ENCODE measurements at places on chromosomes 2 and 18.

- peaks cover 3% of the 10 kb centered on the region for H3K4me1 ChIP-seq
- no peaks in the 10 kb centered on the region for H3K36me3 ChIP-seq
- no peak overlapping the region for H3K4me3 ChIP-seq
- no peaks in the 10 kb centered on the region for H3K27me3 ChIP-seq
- no peak overlapping the region for H3K27ac ChIP-seq
- peak; percentile 49 for DNase-seq
These were observed 41.8 kb downstream of the KCTD18 start for GRCh38 chr2:200467806-200468681.

DNA sequence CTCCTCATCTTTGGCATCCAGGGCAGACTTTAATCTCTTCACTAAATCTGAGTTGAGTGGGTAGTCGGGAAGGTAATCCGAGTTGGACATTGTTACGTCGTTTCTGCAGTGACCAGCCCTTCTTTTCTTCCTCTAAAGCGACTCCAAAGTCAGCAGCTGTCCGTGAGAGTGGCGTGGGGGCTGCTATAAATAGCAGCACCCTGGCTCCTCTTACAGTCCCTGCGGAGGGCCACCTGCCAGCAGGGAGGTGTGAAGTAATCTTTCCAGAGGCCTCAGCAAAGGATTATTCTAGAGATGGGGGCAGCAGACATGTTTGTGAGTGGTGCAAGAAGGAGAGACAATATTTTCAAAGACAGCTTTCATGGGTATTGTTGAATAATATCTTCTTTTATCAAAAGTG is at the start of gene ASB18:
Gene ASB18, minus strand, starts transcription at position 151 of the 400 bp plus-strand sequence. Its CDS starts 61 bp downstream, at position 90.
- DNase-seq: no peak
- no peaks in the 10 kb centered on the region for H3K27me3 ChIP-seq
- H3K4me1 ChIP-seq: no peaks in the 10 kb centered on the region
- no peaks in the 10 kb centered on the region for H3K36me3 ChIP-seq
- no peak within 1 kb of the TSS for H3K27ac ChIP-seq

DNA sequence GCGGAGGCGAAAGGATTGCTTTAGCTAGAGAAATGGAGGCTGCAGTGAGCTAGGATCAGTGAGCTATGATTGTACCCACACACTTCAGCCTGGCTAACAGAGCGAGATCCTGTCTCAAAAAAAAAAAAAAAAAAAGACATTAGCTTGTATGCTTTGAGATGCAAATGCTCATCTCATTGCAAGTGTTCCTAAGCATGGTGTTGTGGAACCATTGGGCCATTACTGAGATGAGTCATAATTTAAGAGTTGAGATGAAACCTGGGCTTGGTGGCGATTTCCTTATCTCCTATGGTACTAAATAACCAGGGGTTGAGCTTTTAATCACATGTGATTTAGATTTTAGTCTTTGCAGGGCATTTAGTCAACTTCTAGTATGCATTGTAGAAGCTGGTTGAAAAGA is 2.2 kb downstream of the PLEKHA3 start:
- H3K27ac ChIP-seq: no peak overlapping the region
- H3K36me3 ChIP-seq: no peaks in the 10 kb centered on the region
- H3K27me3 ChIP-seq: no peaks in the 10 kb centered on the region
- no peaks in the 10 kb centered on the region for H3K4me1 ChIP-seq
- no peak for DNase-seq

DNA sequence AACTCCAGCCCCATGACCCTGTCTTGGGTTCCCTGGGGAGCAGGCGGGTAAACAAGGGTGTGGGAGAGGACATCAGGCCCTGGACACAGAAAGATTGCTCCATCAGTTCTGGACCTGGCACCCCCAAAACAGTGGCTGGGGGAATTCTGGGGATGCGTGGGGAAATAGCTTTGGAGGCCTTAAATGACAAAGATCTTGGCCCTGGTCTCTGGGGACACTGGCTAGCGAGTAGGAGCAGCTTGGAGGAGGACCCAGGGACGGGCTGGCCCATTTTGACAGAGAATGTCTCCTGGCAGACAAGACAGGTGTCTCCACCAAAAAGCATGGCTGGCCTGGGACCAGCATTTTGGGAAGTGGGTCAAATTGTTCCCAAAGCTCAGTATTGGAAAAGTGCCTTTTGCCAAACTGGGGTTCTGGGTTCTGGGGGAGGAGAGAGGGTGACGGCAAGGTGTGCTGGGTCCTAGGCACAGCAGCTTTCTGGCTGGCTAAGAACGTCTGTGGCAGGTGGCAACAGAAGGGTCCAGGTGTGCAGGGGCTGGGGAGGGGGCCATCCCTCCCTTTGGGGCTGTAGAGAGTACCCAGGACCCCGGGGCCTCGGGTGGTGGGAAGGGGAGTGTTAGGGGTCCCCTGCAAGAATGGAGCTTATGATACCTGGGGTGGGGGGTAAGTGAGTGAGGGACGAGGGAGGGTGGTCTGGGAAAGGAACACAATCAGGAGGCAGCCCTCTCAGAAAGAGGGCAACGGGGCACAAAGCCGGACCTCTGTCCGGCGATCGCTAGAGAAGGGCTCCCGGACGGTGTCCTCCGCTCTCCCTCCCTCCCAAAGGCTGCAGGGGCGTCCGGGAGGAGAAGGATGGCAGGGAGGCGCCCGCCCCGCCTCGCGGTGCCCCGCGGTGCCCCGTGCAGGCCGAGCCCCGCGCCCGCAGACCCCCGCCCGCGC is 556 bp downstream of the CYRIA start:
- H3K4me3 ChIP-seq: peak overlapping the region; percentile 51
- no peaks in the 10 kb centered on the region for H3K27me3 ChIP-seq
- H3K36me3 ChIP-seq: no peaks in the 10 kb centered on the region
- no peak for DNase-seq

DNA sequence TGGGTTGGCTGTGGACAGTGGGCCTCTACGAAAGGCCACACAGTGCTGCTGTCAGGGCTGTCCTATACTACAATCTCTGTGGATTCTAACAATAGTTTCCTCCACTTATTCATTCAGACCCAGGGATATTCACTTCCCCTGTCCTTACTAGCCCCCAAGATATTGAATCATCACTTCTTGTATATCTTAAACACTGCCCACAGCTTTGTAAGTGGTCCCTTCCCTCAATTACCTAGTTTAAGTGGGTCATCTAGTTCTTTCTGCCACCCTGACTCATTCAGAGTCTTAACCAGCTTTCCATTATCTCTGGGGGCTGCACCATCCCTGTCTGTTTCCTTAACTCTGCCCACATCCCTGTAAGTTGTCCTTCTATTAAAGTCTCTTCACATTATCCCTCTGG is 69.2 kb downstream of the CD28 start:
- H3K4me1 ChIP-seq: no peaks in the 10 kb centered on the region
- H3K36me3 ChIP-seq: no peaks in the 10 kb centered on the region
- H3K27ac ChIP-seq: no peak overlapping the region
- DNase-seq: no peak
- H3K4me3 ChIP-seq: no peak overlapping the region
- no peaks in the 10 kb centered on the region for H3K27me3 ChIP-seq

DNA sequence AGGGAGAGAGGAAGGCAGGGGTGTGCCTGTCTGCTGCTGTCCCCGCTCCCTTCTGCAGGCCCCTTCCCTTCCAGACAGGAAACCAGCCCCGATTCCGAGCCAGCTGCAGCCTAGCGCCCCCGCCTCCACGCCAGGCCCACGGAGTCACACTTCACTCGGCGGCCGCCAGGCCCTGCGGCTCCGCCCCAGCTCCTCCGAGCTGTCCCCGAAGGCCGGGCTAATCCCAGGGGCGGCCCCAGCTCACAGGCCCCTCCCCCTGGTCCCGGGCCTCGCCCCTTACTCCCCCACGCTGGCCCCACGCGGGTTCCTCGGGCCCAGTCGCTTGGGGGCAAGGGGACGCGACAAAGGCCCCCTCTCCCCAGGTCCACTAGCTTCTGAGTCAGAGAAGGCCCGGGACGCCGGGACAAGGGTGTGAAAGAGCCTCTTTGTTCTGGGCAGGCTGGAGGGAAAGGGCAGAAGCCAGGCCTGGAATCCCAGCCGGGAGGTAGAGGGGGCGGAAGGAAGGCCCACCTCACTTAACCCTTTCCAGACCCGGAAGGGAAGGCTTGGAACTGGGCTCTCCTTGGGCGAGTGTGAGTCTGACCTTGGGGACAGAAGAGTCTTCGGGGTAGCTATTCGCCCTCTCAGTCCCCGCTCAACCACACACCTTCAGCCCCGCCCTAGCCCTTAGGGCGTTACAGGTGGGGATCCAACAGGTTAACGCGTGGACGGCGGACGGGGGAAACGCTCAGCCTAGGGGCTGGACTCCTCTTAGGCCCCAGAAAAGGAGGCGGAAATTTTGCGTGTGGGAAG is 1.2 kb downstream of the RTKN start:
- peak overlapping the region; percentile 85 for H3K4me3 ChIP-seq
- H3K27ac ChIP-seq: peak overlapping the region; percentile 92

- H3K27me3 ChIP-seq: no peaks in the 10 kb centered on the region
- no peaks in the 10 kb centered on the region for H3K4me1 ChIP-seq
- no peak for DNase-seq
- H3K4me3 ChIP-seq: no peak overlapping the region
- H3K36me3 ChIP-seq: no peaks in the 10 kb centered on the region
- H3K27ac ChIP-seq: no peak overlapping the region
These were observed 23.7 kb upstream of the ACKR3 start for GRCh38 chr2:236545814-236546480.

GRCh38 chr2:127535918-127536317 is 435 bp downstream of the MYO7B start:
- H3K4me3 ChIP-seq: peak overlapping the region; percentile 67
- H3K27me3 ChIP-seq: no peaks in the 10 kb centered on the region
- peak overlapping the region; percentile 78 for H3K27ac ChIP-seq

GRCh38 chr2:230714136-230714480 is 1.5 kb downstream of the CAB39 start:
- no peaks in the 10 kb centered on the region for H3K36me3 ChIP-seq
- H3K27me3 ChIP-seq: no peaks in the 10 kb centered on the region
- H3K4me1 ChIP-seq: peaks cover 3% of the 10 kb centered on the region

GRCh38 chr2:193837111-193837738 is 1642.5 kb upstream of the TMEFF2 start:
- DNase-seq: no peak
- H3K27me3 ChIP-seq: no peaks in the 10 kb centered on the region
- H3K36me3 ChIP-seq: no peaks in the 10 kb centered on the region
- H3K27ac ChIP-seq: no peak overlapping the region
- H3K4me1 ChIP-seq: no peaks in the 10 kb centered on the region

- peak; percentile 82 for DNase-seq
- H3K27me3 ChIP-seq: no peaks in the 10 kb centered on the region
- H3K4me1 ChIP-seq: no peaks in the 10 kb centered on the region
- no peak overlapping the region for H3K27ac ChIP-seq
- H3K36me3 ChIP-seq: no peaks in the 10 kb centered on the region
These were observed 209.6 kb upstream of the PIK3C3 start for GRCh38 chr18:41745166-41746049.

GRCh38 chr2:144528108-144528507 is 8.2 kb upstream of the ZEB2 start:
- DNase-seq: no peak
- no peaks in the 10 kb centered on the region for H3K27me3 ChIP-seq
- no peaks in the 10 kb centered on the region for H3K36me3 ChIP-seq
- no peak overlapping the region for H3K4me3 ChIP-seq

- no peaks in the 10 kb centered on the region for H3K4me1 ChIP-seq
- H3K27ac ChIP-seq: no peak overlapping the region
- no peak for DNase-seq
These were observed 101.2 kb downstream of the LTBP1 start for GRCh38 chr2:33047939-33048338.

DNA sequence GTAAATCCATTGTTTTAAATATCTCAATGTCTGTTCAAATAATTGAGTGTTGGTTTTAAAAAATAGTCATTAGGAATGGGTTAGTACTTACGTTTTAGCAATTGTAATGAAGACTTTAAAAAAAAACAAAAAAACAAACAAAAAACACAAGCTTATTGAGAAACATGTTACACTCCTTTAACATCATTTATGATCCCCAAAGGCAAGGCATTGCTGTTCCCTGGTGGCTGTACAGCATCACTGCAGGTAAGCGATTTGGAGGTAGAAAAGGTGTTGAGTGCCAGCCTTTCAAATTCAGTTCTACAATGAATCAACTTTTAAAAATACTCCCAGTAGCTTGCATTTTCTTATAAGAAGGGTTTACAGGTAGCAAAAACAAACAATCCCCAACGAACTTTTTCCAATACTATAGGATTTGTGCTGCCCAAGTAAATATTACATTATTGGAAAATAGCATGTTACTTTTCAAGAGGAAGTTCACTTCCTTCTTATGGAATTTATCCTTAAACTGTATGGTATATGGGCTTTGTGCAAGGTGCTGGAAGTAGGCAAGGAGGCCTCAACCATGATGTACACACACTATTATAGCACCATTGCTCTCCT is 27.5 kb downstream of the CNRIP1 start:
- H3K27ac ChIP-seq: no peak overlapping the region
- H3K36me3 ChIP-seq: no peaks in the 10 kb centered on the region
- DNase-seq: peak; percentile 46
- peaks cover 4% of the 10 kb centered on the region for H3K4me1 ChIP-seq
- H3K4me3 ChIP-seq: no peak overlapping the region

GRCh38 chr18:63542069-63542468 is at the start of gene SERPINB12:
Gene SERPINB12 (plus strand): TSS chr18:63542369. CDS start chr18:63556160, 13,791 bp downstream.
- DNase-seq: no peak
- no peak within 1 kb of the TSS for H3K27ac ChIP-seq
- H3K27me3 ChIP-seq: no peaks in the 10 kb centered on the region
- H3K4me3 ChIP-seq: no peak within 1 kb of the TSS
- no peaks in the 10 kb centered on the region for H3K36me3 ChIP-seq
